Testis (tissue), 5 donors: ENCODE measurements at places on chromosomes 3 and 15. TPM values are rescaled to one million over a fixed set of nuclear protein-coding genes. Genes with fewer than 3 reads are reported as not detected.

Gene LIPC
- not detected for total RNA-seq

Gene IL5RA
- total RNA-seq = 0.87 TPM

Gene CAMK1
- total RNA-seq = 127 TPM

Gene MEX3B
- 109 TPM for total RNA-seq

Gene SERINC4
- 11.7 TPM for total RNA-seq

Gene DNAJA4
- total RNA-seq = 145 TPM

Gene CD200R1
- total RNA-seq = 1.7 TPM

Gene KBTBD12
- total RNA-seq = 4.6 TPM

Gene KLHDC8B
- total RNA-seq = 56.6 TPM

Gene MBD4
- 27.6 TPM for total RNA-seq

Gene GPR62
- total RNA-seq = 0.39 TPM

Gene SELENOT
- 190 TPM for total RNA-seq

Gene UNC13C
- 6.1 TPM for total RNA-seq

Gene BBX
- 312 TPM for total RNA-seq

Gene P2RY1
- total RNA-seq = 6.4 TPM

Gene NR2E3
- total RNA-seq = 4.3 TPM

Gene ASB14
- 0.06 TPM for total RNA-seq

Gene DUOX1
- 5.3 TPM for total RNA-seq

Gene STRA6
- 4.1 TPM for total RNA-seq

Gene WNT7A
- total RNA-seq = 1.1 TPM

Gene PLCB2
- total RNA-seq = 9.7 TPM

Gene SAMD7
- total RNA-seq = 0.68 TPM

Gene CHRFAM7A
- 27.1 TPM for total RNA-seq

Gene TTLL13
- total RNA-seq = 6.8 TPM

Gene DENND4A
- total RNA-seq = 63.4 TPM

Gene GPR171
- not detected for total RNA-seq

Gene VGLL3
- 27.6 TPM for total RNA-seq

Gene HDC
- 5.8 TPM for total RNA-seq

Gene GPR27
- 30.4 TPM for total RNA-seq

Gene ISLR2
- 12.8 TPM for total RNA-seq

Gene FOXL2NB
- 2.7 TPM for total RNA-seq

Gene KIF15
- 10.1 TPM for total RNA-seq

Gene LRRIQ4
- 0.68 TPM for total RNA-seq

Gene LRRC34
- 9.7 TPM for total RNA-seq

Gene PPP1R14D
- total RNA-seq = 0.43 TPM

Gene CCK
- total RNA-seq = 3.7 TPM
